HEK293T (cell line): ENCODE measurements at places on chromosomes 11 and 22.

DNA sequence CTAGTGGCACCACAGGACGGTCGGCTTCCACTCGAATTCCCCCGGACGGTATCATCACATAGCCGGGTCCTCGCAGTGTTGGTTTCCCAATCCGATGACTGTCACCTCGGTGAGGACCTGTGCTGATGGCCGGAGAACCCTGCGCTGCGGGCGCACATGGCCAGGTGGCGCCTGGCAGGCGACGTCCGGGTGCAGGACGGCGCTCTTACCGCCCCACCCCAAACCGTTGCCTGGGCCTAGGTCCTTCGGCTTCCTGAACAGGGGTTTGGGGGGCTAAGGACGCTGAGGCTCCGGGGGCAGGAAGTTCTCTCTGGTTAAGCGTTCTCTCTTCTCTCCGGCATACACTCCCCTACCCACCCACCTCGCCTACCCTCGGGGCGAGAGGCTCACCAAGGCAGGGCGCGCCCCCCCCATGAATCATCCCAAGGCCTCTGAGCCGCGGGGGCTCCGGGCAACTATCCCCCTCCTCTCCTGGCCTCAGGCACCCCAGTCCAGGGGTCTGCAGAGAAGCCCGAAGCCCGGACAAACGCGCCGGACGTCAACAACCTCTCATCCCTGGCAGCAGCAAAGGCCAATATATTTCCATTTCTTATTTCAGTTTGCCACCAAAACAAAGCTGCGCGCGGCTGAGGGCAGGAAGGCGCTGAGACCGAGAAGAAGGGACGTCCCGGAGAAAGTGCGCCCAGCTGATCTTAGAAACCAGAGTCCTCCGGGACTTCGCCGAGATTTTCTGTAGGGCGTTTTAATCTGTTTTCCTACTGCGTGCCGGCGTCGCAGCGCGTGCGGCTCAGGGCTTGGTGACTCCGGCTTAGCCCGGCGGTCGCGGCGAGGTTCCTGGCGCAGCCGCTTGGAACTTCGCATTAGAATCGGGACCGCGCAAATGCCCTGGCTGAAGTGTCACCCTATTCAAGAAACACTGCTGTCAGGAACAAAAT lies 5.6 kb downstream of the ALX4 start:
- DNase-seq = no peak

DNA sequence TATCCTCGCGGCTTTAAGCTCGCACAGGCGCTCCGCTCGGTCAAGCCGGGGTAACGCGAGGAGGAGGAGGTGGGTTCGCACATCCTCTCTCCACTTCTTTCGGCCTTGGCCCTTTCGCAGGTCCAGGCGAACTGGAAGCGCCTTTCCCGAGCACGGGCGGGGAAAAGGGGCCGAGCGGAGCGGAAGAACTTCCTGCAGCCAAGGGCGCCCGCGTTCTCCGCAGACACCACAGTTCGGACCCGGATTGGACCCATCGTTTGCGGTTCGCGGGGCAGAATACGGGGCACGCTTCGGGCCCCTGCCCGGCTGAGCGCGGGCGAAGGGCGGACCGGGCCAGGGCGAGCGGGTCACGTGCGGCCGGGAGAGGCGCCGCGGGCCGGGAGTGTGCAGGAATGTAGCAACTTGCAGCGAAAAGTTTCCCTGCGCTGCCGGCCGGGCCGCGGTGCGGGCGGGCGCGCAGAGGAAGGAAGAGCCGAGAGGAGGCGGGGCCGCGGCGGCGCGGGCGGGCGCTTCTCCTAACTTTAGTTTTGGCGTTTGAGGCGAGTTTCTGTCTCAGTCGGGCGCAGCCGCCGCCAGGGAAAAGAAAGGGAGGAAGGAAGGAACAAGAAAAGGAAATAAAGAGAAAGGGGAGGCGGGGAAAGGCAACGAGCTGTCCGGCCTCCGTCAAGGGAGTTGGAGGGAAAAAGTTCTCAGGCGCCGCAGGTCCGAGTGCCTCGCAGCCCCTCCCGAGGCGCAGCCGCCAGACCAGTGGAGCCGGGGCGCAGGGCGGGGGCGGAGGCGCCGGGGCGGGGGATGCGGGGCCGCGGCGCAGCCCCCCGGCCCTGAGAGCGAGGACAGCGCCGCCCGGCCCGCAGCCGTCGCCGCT lies at the start of gene YAP1:
Gene YAP1 (plus strand): TSS at position 552 of the 865 bp plus-strand sequence. CDS start 402 bp downstream, outside the sequence.
- peak; percentile 78 for DNase-seq

- no peak for DNase-seq
Measured at GRCh38 chr22:22752556-22753477, 108.4 kb downstream of the GGTLC2 start.

DNA sequence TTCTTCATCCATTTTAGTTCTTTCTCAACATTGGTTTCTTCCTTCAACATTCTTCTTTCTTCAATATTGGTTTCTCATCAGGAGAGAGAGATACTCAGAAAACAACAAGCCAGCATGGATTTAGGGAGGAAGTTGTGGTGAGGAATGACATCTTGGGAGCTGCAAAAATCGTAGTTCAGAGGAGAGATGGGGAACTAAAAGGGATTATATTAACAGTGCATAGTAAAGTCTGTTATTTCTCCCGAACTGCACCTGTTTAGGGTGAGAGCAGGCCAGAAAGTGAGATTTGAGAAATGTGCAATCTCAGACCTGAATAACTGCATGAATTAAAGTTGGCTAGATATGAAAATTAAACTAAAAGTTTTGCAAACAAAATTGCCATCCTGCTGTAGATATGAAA lies 94.5 kb downstream of the CASP12 start:
- no peak for DNase-seq

GRCh38 chr11:71461696-71462095 lies 8.7 kb downstream of the NADSYN1 start:
- no peak for DNase-seq

- DNase-seq = no peak
Measured at GRCh38 chr22:20424568-20424931, 13.1 kb downstream of the SCARF2 start.

GRCh38 chr22:37178350-37179125 lies 9.5 kb downstream of the C1QTNF6 start:
- DNase-seq = no peak
